EH (cell line): ENCODE measurements at places on chromosomes 13 and 19.

GRCh38 chr19:14470031-14470876, 4.9 kb downstream of the PTGER1 start:
- no peak for DNase-seq

- no peak for DNase-seq
Observed at GRCh38 chr19:49971991-49972411, 11.0 kb upstream of the SIGLEC11 start.

GRCh38 chr13:40624986-40625385, 41.5 kb downstream of the FOXO1 start:
- no peak for DNase-seq

DNA sequence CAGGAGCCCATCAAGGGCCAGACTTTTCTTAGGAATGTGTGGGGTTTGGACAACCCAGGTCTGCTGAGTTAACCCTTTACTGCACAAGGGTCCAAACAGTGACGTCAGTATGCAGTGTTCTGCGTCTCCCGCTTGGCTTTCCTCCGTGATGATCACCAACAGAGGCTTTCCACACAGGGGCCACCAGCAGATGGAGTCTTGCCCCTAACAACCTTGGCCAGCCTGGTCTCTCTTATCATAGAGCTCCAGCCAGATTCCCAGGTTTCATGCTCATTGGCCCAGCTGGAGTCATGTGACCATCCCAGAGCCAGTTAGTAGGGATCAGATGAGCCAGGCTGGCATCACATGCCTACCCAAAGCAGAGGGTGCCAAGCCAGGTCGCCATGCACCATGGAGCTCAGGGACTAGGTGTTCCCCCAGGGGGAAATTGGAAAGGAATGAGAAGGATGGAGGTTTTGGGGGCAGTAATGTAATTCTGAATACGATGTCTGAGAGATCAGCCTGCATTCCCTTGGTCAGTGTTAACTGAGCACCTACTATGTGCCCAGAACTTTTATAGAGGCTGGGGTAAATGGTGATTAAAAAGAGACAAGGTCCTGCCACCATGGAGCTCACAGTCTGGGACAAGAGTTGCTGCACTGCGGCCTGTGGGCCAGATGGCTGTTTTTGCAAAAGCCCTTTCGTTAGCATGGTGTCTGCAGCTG, 61.2 kb downstream of the MYH14 start:
- DNase-seq = no peak

GRCh38 chr19:32580353-32580900, 563 bp upstream of the PDCD5 start:
- DNase-seq = no peak

- no peak for DNase-seq
Observed at GRCh38 chr13:73422973-73423372, 364.2 kb downstream of the KLF5 start.

GRCh38 chr13:60114499-60115028, 49.2 kb downstream of the DIAPH3 start:
- no peak for DNase-seq

DNA sequence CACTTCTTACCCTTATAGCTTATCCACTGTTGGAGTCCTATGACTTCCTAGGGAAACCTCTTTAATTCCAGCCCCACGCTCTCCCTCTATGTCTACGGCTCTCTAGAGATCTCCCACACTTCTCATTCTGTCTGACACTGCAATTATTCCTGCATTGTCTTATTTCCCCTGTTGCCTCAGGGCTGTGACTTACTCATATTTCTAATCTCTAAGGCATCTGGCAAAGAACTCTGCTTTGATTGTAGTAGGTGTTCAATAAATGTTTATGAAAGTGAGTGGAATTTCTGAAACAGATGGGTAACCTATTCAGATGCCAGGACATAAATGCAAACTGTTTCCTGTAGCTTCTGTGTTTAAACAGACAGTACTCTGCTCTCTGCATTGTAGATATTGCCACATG, 102.4 kb upstream of the SERTM1 start:
- DNase-seq = no peak

- DNase-seq = no peak
Observed at GRCh38 chr13:51550151-51550550, 34.1 kb upstream of the WDFY2 start.

DNA sequence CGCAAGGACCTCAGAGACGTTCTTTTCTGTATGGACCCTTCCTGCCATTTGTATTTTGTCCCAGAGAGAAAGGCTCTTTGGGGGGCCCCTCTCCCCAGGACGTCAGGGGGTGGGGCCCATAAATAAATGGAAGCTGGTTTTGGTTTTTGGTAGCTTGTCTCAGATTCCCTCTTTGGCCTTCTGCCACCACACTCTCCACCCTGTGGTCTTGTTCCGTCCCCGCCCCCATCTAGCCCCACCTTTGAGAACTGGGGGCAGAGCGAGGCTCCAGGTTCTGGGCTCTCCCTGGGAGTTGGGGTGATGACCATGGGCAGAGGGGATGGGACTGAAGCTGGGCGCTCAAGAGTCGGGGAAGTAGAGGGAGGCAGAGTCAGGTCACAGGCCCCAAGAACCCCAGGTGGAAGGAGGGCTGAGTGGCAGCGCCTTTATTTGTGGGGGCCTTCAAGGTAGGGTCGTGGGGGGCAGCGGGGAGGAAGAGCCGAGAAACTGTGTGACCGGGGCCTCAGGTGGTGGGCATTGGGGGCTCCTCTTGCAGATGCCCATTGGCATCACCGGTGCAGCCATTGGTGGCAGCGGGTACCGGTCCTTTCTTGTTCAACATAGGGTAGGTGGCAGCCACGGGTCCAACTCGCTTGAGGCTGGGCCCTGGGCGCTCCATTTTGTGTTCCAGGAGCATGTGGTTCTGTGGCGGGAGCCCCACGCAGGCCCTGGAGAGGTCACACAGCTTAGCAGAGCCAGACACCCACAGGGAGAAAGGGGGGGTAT, 3.3 kb downstream of the ISYNA1 start:
- DNase-seq = no peak
